ENCODE measurements at places on chromosomes 11 and 22. TPM values are rescaled to one million over a fixed set of nuclear protein-coding genes. Genes with fewer than 3 reads are reported as not detected.

Gene MRGPRX3
- total RNA-seq, result 0.16 TPM

DNA sequence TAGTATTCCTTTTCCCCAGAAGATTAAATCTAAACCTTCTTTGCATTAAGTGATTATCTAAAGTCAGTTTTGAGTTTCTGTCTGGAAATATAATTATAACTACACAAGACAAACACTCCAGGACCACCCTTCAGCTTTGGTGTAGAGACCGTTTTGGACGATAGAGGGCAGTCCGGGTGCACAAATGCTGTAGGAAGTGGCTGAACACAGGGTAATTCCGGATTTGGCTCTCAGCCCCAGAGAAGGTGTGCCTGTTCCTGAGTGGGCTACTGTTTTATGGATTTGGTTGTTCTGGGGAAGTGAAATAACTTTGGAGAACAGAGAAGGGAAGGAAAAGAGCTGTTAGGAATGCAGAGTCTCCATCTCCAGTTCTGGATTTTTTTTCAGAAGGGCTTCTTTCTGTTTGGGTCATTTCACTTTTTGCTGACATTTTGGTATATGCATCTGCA is 14.8 kb downstream of the EXT2 start:
- peak; percentile 40 for DNase-seq

DNA sequence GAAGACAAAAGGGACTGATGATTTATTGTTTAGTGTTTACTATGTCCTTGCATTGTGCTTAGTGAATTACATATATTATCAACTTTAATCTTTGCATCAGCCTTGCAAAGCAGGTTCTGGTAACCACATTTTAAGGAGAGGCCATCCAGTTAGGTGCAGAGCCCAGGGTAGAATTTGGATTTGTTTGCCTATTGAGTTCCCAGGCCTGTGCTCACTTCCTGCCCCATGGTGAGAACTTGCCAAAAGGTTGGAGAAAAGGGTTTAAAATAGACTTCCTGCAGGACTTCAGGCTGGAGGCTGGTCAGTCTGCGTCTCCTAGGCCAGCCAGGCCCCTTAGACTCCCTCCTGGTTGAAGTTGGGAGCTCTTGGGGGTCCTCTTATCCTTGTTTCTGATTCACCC is 72.1 kb downstream of the ATXN10 start:
- DNase-seq, result no peak

DNA sequence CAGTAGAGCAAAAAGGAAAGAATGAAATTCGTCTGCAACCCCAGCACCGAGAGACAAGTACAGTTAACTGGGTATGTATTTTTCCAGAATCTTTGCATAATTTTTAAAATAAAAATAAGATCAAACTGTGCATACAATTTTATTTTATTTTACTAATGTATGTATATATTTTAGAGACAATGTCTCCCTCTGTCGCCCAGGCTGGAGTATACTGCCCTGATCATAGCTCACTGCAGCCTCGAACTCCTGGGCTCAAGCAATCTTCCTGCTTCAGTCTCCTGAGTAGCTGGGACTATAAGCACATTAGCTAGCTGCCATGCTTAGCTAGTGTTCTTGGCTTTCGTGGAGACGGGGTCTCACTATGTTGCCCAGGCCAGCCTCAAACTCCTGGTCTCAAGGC is 18.8 kb upstream of the DRD2 start:
- DNase-seq, result no peak

- DNase-seq, result no peak
Observed at GRCh38 chr11:110505528-110506284, 76.0 kb downstream of the FDX1 start.

DNA sequence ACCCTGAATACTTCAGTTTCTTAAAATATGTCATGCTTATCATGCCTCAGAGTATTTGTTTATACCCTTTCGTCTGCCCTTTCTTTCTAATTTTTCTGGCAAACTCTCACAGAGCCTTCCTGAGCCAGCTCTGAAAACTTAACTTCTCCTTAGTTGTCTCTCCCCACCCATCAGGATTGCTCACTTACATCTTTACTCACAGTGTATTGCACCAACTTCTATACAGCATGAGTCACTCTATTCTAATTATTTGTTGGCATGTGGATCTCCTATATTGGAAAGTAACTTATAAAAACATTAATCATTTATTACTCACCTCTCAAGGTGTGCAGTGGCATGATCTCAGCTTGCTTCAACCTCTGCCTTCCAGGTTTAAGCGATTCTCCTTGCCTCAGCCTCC is 114.9 kb downstream of the FANCF start:
- no peak for DNase-seq

- no peak for DNase-seq
Observed at GRCh38 chr11:45285930-45286632, at the start of gene SYT13. Gene SYT13 (minus strand): TSS chr11:45286341. CDS start chr11:45286207, 134 bp downstream.

GRCh38 chr22:39808081-39808480 is 85.5 kb downstream of the ENTHD1 start:
- no peak for DNase-seq

Gene OR8K5
- total RNA-seq, result not detected

Gene CCDC73
- 0.42 TPM for total RNA-seq

- DNase-seq, result no peak
Observed at GRCh38 chr11:69696749-69697468, 6.9 kb downstream of the FGF19 start.

Gene SLC22A25
- 9.0 TPM for total RNA-seq

GRCh38 chr22:39718921-39719475 is 148.4 kb downstream of the CACNA1I start:
- DNase-seq, result no peak

GRCh38 chr22:23405366-23405851 is 174.7 kb downstream of the IGLL1 start:
- no peak for DNase-seq

- DNase-seq, result peak; percentile 84
Observed at GRCh38 chr22:30968015-30968923, at the start of gene MORC2. Gene MORC2 (minus strand): TSS chr22:30968774. CDS start chr22:30967889, 885 bp downstream.

- no peak for DNase-seq
Observed at GRCh38 chr11:13487661-13488030, 8.2 kb downstream of the PTH start.

GRCh38 chr11:47061429-47062178 is 115.1 kb downstream of the ARFGAP2 start:
- no peak for DNase-seq

Gene SLC17A6
- total RNA-seq, result not detected

GRCh38 chr22:45768490-45768889 is 96.9 kb downstream of the ATXN10 start:
- DNase-seq, result no peak

Gene TTLL12
- total RNA-seq, result 20.9 TPM

Gene CARD18
- not detected for total RNA-seq

- DNase-seq, result no peak
Observed at GRCh38 chr11:7577291-7578190, 63.7 kb downstream of the PPFIBP2 start.

- no peak for DNase-seq
Observed at GRCh38 chr11:77454867-77455655, 18.8 kb downstream of the PAK1 start.

DNA sequence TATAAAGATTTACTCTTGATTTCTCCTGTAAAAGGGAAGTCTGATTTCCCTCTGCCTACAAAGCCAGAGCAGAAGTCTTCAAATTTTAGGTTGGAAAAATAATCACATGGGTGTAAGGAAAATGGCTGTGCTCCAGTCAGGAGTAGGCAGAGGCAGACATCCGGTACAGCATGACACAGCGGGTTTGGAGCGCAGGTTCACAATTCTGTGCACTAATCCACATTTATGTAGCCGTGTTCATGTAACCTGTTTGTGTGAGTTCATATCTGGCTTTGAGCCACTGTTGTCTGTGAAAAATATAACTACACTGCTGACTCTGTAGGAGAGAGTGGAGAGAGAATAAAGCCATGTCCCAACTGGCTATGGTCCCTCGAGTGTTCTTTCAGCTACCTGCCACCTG is 248.0 kb downstream of the CASP12 start:
- DNase-seq, result no peak

Gene DGAT2
- 109 TPM for total RNA-seq

Gene CPT1B
- total RNA-seq, result 12.2 TPM

Gene AMOTL1
- total RNA-seq, result 26.9 TPM

DNA sequence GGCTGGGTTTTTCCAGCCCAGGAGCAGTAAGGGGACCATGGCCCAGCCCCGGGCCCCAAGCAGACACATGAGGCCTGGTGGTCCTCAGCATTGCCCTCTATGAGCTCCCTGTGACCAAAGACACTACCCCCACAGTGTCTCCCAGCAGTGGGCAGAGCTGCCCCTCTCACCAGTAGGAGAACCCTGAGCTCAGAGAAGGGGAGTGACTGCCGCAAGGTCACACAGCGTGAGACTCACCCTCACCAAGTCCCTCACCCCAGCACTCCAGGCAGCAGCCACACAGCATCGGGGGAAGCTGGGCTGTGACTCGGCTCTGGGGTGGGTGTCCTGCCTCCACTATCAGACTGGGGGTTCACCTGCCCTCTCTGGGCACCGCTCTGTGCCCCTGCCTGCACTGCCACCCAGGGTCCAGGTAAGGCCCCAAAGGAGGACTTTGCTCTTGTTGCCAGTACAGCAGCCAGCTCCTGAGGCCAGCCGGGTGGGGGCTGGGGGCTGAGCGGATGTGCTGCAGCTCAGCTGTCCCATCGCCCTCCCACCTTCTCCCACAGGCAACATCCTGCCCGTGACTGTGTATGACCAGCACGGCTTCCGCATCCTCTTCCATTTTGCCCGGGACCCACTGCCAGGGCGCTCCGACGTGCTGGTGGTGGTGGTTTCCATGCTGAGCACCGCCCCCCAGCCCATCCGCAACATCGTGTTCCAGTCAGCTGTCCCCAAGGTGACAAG is 7.9 kb upstream of the SH3BP1 start:
- no peak for DNase-seq

DNA sequence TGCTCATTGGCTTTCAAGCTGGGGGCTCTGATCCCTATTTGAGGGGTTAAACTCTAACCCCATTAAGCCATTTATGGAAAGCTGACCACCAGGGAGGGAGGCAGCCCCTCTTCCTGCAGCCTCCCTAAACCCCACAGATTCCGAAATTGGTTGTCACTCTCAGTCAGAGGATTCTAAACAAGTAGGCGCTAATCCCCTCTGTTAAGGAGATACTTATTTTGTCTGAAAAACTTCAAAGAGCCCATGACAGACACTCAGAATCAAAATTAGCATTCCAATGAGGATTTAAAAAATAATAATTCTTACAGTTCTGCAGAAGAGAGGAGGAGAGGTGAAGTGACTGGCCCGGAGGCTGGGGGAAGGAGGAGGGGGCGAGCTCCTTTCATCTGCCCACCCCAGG is 69.7 kb upstream of the LMO1 start:
- DNase-seq, result no peak

Gene MS4A15
- total RNA-seq, result not detected

GRCh38 chr11:86553265-86553664 is 119.2 kb downstream of the ME3 start:
- no peak for DNase-seq

- no peak for DNase-seq
Observed at GRCh38 chr11:5071799-5072198, 2.4 kb downstream of the OR52E1 start.

Gene DMC1
- total RNA-seq, result not detected

DNA sequence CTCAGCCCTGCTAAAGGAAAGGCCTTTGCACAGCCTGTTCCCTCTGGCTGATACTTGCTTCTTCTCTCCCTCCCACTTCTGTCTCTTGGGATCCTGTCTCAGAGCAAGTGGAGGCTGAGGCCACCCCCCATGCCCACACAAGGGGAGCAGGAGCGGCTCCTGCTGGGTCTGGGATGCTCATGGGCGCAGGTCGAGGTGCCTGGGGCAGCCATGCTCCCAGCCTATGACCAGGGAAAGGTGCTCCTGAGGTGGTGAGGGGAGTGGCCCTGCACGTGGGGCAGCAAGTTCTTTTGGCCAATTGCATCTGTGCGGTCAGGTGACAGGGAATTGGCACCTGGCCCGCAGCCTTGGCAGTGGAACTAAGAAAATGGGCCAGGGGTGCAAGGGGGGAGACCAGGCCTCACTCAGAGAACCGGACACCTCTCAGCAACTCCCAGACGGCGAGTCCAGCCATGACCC is 1.5 kb downstream of the MAPK11 start:
- DNase-seq, result no peak

Gene GAB4
- not detected for total RNA-seq

DNA sequence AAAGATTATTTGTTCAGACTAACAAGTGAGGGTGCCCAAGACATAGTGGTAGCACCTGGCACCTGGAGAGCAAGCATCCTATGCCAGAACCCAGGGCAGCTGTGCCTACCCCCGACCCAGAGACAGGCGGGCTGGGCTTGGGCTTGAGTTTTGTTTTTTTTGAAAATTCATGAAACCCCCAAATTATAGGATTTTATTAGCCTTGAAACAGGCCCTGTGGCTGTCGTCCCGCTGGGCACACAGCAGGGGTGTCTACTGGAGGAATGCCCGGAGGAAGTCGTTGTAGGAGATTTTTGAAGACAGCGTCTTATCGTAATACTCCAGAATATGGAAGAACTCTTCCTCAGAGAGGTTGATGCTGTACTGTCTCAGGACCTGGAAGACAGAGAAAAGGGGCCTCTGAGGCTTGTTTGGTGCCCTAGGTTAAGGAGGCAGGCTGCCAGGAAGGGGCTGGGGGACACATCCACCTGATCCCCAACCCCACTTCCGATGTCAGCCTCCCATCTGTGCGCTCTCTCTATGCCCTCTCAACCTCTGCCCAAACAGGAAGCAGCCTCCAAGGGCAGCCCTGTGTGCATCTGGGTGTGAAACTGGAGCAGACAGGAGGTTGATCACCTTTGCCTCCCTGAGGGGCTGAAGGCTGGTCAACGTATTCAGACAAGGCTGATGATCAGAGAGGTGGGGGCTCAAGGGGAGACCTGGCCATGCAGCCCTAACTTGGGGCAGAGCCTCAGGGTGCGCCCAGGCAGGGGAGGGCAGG is 117.0 kb downstream of the MPPED1 start:
- DNase-seq, result no peak

GRCh38 chr22:36734171-36735058 is 30.9 kb upstream of the CACNG2 start:
- peak; percentile 25 for DNase-seq

- DNase-seq, result no peak
Observed at GRCh38 chr11:67648796-67649613, 1.5 kb downstream of the ACY3 start.

DNA sequence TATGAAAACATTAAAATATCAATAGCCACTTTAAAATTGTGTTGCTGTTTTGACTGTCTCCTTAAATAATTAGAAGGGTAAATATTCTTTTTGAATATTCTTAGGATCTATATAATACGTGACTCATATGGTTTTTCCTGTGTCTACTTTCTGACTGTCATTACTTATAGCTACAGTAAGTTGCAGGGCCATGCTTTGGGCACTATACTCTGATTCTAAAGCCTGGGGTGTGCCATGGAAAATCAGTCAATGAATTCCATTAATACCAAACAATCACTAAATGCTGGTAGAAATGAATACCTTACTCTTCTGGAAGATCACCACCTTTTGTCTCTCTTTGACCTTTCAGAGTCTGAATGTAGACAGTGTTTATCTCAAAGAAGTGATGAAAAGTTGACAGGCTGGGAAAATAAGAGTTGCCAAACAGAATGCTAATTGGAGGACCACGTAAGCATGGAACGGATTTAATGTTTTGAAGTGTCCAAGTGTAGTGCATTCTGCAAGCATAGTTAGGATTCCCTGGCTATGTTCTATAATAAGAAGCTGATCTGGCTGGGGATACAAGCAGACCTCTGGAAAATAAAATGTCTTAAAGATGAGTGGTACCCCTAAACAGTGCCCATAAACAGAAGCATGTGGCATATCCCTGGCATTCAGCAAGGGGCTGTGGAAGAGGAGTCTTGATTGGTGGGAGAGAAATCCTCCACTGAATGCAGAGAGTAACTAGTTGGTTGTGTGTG is 16.8 kb downstream of the LUZP2 start:
- DNase-seq, result no peak

Measured in right lobe of liver (tissue), 6 donors.